Chondrocyte (in vitro differentiated cells): ENCODE measurements at places on chromosomes 4 and X. TPM values are rescaled to one million over a fixed set of nuclear protein-coding genes. Genes with fewer than 3 reads are reported as not detected.
A peak's percentile ranks its signal among the peaks of the same experiment; 100 is the strongest.

Gene MGARP
- total RNA-seq, result 2.6 to 3.5 TPM (median 3.4 TPM) in 3 replicates

Gene KIAA1210
- total RNA-seq, result not detected in 3 replicates

- peaks cover 56% of the 10 kb centered on the region for H3K4me1 ChIP-seq
- H3K27ac ChIP-seq, result peak overlapping the region; percentile 99
- H3K27me3 ChIP-seq, result no peaks in the 10 kb centered on the region
- peak; percentile 90 for DNase-seq
These were observed 868 bp downstream of the PLS3 start for GRCh38 chrX:115561605-115562479.

DNA sequence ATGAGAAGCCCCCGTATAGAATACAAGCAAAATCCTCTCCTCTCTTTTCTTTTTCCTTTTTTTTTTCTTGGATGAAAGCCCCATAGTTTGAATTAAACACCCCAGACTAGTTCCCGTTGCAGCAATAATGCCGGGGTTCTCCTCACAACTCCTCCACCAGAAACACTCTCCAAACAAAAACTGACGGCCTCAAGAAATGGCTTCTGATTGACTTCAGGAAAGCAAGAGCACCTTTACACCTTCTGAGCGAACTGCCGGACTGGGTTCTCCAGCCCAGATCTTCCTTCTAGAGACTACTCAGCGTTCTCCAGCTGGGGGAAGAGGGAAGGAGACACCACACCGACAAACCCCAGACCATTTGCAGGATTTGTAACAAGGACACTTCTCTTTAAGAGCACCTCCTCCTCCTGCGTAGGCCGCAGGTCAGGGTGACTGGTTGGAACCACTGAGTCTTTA, 4.0 kb downstream of the HAND2 start:
- no peak overlapping the region for H3K4me3 ChIP-seq
- H3K36me3 ChIP-seq, result peaks cover 13% of the 10 kb centered on the region
- peaks cover 85% of the 10 kb centered on the region for H3K27me3 ChIP-seq

Gene CACNA1F
- not detected in 3 replicates for total RNA-seq

GRCh38 chrX:136209751-136210150, 41.4 kb downstream of the MAP7D3 start:
- no peak overlapping the region for H3K4me3 ChIP-seq
- peaks cover 80% of the 10 kb centered on the region for H3K4me1 ChIP-seq
- H3K27me3 ChIP-seq, result no peaks in the 10 kb centered on the region
- H3K36me3 ChIP-seq, result peaks cover 21% of the 10 kb centered on the region
- DNase-seq, result no peak
- H3K27ac ChIP-seq, result peak overlapping the region; percentile 91

Gene PLP1
- 0.77 to 1.2 TPM (median 1.1 TPM) in 3 replicates for total RNA-seq

- no peaks in the 10 kb centered on the region for H3K27me3 ChIP-seq
- H3K36me3 ChIP-seq, result peaks cover 5% of the 10 kb centered on the region
- no peak overlapping the region for H3K4me3 ChIP-seq
These were observed 4.1 kb upstream of the SEC24B start for GRCh38 chr4:109429545-109429944.

DNA sequence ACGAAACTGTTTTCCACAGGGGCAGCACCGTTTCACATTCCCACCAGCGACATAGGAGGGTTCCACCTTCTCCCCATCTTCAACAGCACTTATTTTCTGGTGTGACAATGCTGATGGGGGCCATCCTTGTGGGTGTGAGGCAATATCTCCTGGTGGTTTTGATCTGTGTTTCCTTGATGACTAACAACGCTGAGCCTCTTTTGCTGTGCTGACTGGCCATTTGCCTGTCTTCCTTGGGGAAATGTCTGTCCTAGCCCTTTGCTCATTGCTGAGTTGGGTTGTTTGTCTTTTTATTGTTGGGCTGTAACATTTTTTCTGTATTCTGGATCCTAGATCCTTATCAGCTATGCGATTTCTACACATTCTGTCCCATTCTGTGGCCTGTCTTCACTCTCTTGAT, 33.7 kb downstream of the ATP2B3 start:
- no peaks in the 10 kb centered on the region for H3K27me3 ChIP-seq
- H3K4me3 ChIP-seq, result no peak overlapping the region
- no peak for DNase-seq
- H3K27ac ChIP-seq, result no peak overlapping the region

DNA sequence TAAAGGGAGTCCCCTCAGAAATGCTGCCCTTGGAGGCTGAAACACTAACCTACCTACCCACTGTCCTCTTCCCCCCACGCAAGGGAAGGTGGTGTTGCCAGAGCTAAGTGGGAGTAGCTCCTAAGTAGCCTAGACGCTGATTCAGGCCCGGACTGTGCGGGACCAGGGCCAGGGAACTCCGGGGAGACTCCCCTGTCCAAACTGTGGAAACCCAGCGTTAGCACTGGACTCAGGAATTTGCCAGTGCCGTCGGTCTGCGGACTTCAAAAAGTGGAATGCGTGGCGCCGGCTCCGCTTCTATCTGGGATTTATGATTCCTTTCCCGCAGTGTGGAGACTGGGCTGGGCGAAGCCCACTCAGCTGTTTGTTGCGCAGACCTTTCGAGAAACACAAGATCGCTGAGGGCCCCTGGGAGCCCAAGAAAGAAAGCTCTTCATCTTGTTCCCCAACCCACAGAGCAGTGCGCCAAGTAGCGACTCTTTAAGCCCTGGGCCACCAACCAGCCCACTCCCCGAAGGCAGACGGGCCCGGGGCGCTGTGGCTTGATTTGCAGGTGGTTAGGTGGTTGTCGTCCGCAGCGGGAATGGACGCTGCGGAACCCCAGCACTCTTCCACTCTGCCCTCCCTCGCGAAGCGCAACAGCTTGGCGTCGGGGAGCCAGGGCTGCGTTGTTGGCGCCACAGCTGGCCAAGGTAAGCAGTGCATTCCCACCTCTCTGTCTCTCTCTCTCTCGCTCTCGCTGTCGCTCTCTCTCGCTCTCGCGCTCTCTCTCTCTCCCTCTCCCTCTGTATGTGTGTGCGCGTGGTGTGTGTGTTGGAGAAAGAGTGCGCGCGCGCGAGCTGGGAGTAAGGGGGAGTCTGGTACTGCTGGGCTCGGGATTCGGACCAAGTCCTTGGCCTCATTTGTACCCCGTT, 2.0 kb downstream of the TMEM255A start:
- no peaks in the 10 kb centered on the region for H3K36me3 ChIP-seq
- H3K4me1 ChIP-seq, result peaks cover 13% of the 10 kb centered on the region
- peak overlapping the region; percentile 30 for H3K27ac ChIP-seq
- no peak for DNase-seq
- H3K27me3 ChIP-seq, result peaks cover 49% of the 10 kb centered on the region

DNA sequence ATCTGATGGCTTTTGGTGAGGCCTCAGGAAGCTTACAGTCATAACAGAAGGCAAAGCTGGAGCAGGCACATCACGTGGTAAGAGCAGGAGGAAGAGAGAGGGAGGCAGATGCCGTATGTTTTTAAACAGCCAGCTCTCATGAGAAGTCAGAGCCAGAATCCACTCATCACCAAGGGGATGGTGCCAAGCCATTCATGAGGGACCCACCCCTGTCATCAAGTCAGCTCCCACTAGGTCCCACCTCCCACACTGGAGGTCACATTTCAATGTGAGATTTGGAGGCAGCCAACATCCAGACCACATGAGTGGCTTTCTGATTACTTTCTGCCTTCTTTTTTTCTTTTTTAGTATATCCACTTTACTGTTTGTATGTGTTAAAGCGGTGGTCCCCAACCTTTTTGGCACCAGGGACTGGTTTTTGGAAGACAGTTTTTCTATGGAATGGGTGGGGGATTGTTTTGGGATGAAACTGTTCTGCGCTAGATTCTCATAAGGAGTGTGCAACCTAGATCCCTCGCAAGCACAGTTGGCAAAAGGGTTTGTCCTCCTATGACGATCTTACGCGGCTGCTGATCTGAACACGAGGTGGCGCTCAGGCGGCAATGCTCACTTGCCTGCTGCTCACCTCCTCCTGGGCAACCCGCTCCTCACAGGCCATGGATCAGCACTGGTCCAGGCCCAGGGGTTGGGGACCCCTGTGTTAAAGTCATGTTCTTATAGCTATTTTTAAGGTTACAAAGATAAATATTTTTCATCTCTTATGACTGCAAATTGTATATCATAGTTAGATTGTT, 61.7 kb downstream of the SLIT2 start:
- peaks cover 2% of the 10 kb centered on the region for H3K36me3 ChIP-seq
- peaks cover 15% of the 10 kb centered on the region for H3K4me1 ChIP-seq
- H3K27ac ChIP-seq, result no peak overlapping the region
- no peak overlapping the region for H3K4me3 ChIP-seq

GRCh38 chrX:11450354-11450753, 157.1 kb downstream of the AMELX start:
- peaks cover 42% of the 10 kb centered on the region for H3K4me1 ChIP-seq
- H3K27ac ChIP-seq, result no peak overlapping the region
- H3K27me3 ChIP-seq, result no peaks in the 10 kb centered on the region
- no peak for DNase-seq
- no peaks in the 10 kb centered on the region for H3K36me3 ChIP-seq

DNA sequence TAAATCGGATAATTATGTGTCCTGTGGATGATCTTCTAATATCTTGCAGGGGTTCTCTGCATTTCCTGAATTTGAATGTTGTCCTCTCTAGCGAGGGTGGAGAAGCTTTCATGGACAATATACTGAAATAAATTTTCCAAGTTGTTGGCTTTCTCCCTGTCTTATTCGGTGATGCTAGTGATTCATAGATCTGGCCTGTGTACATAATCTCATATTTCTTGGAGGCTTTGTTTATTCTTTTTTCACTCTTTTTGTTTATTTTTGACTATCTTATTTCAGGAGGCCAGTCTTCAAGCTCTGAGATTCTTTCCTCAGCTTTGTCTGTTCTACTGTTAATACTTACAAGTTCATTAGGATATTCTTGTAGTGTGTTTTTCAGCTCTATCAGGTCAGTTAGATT, 20.7 kb upstream of the CLGN start:
- H3K27me3 ChIP-seq, result peaks cover 40% of the 10 kb centered on the region
- DNase-seq, result no peak
- H3K4me1 ChIP-seq, result no peaks in the 10 kb centered on the region

Gene FGFBP1
- total RNA-seq, result not detected in 3 replicates

- DNase-seq, result no peak
- peaks cover 22% of the 10 kb centered on the region for H3K4me1 ChIP-seq
These were observed 13.9 kb upstream of the RHOH start for GRCh38 chr4:40182954-40183353.

Gene C4orf50
- not detected in 3 replicates for total RNA-seq

DNA sequence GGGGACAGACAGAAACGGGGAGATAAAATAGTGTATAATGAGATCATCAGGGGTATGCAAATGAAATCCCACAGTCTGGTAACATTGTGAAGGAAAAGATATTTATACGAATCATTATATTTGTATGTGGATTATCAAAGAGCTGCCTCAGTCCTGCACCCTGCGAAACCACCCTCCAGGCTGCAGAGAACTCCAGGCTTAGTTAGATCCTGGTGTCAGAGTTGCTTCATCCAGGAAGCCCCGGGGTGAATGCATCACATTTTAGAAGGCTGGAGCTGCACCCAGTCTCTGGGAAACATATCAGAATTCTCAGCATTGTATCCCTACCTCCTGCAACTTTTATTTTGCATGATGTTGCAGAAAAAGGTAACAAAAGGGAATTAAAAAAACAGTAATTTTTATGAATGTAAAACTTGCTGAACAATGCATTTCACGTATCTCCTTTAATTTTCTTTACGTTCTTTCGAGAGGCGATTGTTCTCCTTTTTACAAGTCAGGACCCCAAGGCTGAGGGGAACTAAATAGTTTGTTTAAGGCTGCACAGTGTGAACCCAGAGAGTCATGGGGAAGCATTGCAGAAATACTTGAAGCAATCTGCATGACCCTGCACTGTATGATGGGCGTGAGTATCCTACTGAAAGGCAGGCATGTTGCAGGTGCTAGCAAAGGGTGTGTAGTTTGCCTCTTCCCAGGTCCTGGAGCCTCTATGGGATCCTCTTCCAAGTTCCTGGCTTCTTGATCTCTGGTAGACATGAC, 299.5 kb upstream of the CLNK start:
- DNase-seq, result no peak
- H3K4me1 ChIP-seq, result no peaks in the 10 kb centered on the region
- H3K27ac ChIP-seq, result no peak overlapping the region

Gene KLF8
- total RNA-seq, result 1.2 to 1.4 TPM (median 1.4 TPM) in 3 replicates

DNA sequence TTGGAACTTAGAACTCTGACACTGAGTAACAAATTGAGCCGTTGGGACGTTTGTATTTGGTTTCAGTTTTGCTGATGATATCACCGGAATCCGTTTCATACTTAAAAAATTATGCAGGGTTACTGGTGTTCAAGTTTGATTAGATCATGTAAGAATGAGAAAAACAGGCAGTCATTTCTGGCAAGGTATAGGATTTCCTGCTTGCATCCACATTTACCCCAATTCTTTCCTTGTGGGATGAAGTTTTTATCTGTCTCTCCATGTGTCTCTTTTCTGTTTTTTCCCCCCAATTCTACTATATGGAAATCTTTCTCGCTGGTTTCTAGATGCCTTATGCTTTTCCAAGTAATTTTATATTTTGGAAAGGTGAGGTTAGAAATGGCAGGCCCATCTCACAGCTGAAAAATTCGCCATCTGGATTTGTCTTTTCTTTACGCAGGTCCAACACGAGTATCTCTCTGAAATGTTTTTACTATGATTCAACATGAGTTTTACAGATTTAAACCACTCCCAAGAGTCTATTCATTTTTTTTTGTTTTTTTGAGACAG, 197.9 kb downstream of the SHOX start:
- no peaks in the 10 kb centered on the region for H3K36me3 ChIP-seq
- H3K27ac ChIP-seq, result peak overlapping the region; percentile 88
- peak overlapping the region; percentile 41 for H3K4me3 ChIP-seq
- H3K4me1 ChIP-seq, result peaks cover 29% of the 10 kb centered on the region

Gene PABPC1L2B
- total RNA-seq, result not detected in 3 replicates

Gene LDOC1
- total RNA-seq, result 28.6 to 33.8 TPM (median 30.9 TPM) in 3 replicates

DNA sequence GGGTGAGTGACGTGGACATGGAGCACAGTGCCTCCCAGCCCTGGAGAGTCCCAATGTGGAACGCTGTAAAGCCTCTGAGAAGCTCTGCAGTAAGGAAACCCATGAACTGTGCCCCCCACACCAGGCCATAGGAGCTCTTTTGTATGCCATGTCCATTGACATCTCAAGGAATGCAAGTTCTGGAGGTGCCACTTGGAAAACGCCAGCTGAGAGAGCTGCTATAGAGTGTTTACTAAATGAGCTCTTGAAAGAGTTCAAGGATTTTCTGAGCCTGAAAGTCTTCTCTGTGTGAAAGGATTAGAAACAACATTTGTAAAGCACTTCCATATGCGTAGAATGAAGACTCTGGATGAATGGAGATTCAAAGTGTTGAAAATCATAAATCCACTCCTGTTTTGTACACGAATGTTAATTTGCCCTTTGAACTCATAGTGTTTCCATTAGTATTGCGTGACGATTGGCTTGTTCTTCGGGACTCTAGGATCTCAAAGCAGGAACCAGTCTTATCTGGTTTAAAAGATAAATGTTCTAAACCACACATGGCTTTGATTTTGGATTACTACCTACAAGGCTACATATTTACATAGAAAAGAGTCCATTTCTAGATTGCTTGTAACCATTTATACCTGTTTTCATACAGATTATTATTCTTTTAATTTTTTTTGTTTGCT, 41.8 kb upstream of the STOX2 start:
- H3K27ac ChIP-seq, result no peak overlapping the region
- no peak for DNase-seq
- H3K27me3 ChIP-seq, result peaks cover 27% of the 10 kb centered on the region
- no peak overlapping the region for H3K4me3 ChIP-seq

- peaks cover 1% of the 10 kb centered on the region for H3K36me3 ChIP-seq
- no peak for DNase-seq
- H3K27ac ChIP-seq, result no peak overlapping the region
- no peak overlapping the region for H3K4me3 ChIP-seq
These were observed 44.2 kb downstream of the SLC4A4 start for GRCh38 chr4:71382900-71383560.

Gene FGB
- 2.1 to 2.4 TPM in 2 of 3 replicates, not detected in the other for total RNA-seq

GRCh38 chr4:687048-687970, 1.6 kb downstream of the SLC49A3 start:
- no peaks in the 10 kb centered on the region for H3K27me3 ChIP-seq
- no peak overlapping the region for H3K4me3 ChIP-seq
- H3K36me3 ChIP-seq, result no peaks in the 10 kb centered on the region
- DNase-seq, result peak; percentile 94
- peak overlapping the region; percentile 82 for H3K27ac ChIP-seq
- peaks cover 17% of the 10 kb centered on the region for H3K4me1 ChIP-seq
